ENCODE measurements at places on chromosomes 11 and 22. TPM values are rescaled to one million over a fixed set of nuclear protein-coding genes. Genes with fewer than 3 reads are reported as not detected.

Gene DERL3
- polyA plus RNA-seq = 33.0 TPM

Gene WNT11
- 2.1 TPM for polyA plus RNA-seq

Gene TSGA10IP
- polyA plus RNA-seq = not detected

Gene F2
- not detected for polyA plus RNA-seq

Gene IGLL1
- not detected for polyA plus RNA-seq

Gene CHRM1
- not detected for polyA plus RNA-seq

Gene WNT7B
- polyA plus RNA-seq = 0.22 TPM

Gene APOA4
- polyA plus RNA-seq = 338 TPM

Gene UCP2
- 39.2 TPM for polyA plus RNA-seq

Gene INSC
- polyA plus RNA-seq = 1.9 TPM

Gene SMCO4
- polyA plus RNA-seq = 51.0 TPM

Gene MIOX
- polyA plus RNA-seq = 0.44 TPM

Gene MS4A15
- 5.1 TPM for polyA plus RNA-seq

Data from small intestine (tissue), 16 donors.